ENCODE measurements at places on chromosomes 6 and 20.

DNA sequence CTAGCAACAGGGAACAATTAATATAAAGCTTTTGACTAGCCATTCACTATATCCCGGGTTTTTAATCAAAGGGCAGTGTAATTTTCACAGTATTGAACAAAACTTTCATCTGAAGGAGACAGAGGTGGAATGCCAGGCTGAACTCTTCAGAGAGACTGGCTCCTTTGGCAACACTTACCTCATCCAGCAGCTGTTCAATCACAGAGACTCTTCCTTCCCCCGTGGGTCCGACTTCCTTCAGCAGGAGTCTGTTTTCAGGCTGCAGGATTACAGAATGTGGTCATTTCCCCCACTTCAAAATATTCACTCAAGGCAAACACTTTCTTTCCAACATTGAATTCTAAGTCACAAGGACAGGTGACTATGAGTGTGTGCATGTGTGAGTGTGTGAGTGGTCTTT lies 76.6 kb downstream of the DZANK1 start:
- no peak for DNase-seq

DNA sequence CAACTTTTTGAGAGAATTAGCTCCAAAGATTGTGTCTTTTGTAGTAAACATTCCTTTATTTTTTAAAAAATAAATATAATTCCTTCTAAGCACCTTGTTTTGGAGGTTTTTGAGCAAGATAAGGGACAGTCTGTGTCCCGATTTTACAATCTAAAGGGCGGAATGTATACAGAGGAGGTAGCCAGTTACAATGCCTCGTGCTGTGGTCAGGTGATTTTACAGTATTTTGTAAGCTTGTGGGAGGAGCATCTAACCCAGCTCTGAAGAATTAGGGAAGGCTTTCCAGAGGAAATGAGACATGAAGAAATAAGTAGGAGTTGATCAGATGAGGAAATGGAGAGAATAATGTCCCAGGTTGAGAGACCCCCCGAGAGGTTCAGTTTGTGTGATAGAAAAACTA lies 1.3 kb downstream of the HINT3 start:
- DNase-seq: no peak

DNA sequence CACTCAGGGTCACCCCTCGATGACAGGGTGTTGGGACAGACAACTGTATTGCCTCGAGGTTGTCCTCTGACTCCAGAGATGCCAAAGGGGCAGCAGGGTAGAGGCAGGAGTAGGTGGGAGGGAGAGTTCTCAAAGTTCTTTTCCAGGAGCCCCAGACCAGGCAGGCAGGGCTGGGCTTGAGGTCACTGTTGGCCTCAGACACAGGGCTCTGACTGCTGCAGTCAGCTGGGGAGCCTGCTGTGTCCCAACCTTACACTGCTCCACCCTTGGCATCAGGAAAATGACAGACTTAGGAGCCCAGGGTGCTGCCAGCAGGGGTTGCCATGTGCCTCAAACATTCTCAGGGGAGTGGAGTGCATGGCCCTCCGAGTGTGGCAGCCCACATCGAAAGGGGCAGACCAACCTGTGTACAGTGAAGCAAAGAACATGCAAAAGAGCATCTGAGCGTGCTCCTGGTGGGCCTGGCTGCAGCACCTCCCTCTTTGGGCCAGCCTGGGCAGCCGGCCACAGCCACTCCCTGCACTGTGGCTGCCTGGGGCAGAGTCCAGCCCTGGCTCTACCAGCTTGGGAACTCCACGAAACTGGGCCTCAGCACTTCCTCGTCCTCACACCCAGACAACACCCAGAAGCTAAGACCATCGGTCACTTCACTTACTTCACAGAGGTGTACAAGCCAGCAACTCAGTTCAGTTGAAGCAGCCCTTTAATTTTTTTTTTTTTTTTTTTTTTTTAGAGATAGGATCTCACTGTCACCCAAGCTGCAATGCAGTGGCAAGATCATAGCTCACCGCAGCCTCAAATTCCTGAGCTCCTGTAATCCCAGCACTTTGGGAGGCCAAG lies 24.0 kb downstream of the C6orf132 start:
- DNase-seq: no peak

- DNase-seq: no peak
These were observed 661.5 kb downstream of the EPM2A start for GRCh38 chr6:145073811-145074210.

DNA sequence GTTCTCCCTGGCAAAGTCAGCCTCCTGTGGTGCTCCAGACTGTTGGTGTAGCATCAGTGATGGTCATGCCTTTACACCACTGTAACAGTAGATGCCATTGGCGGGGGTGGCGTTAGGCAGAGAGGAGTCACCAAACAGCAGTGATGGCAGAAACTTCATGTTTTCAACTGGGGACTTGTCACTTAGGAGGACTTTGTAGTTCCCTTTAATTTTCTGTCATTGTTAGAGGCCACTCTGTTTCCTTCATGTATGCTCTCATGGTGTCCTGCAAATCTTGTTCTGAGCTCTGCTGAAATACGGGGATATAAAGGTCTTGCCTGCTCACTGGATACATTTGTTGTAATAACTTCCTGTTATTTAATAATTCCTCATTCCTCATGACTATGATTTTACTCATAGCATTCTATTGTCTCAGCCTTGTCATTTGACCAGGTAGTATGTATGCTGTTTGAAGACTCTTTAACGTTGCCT lies 4.6 kb downstream of the MAP3K4 start:
- no peak for DNase-seq

DNA sequence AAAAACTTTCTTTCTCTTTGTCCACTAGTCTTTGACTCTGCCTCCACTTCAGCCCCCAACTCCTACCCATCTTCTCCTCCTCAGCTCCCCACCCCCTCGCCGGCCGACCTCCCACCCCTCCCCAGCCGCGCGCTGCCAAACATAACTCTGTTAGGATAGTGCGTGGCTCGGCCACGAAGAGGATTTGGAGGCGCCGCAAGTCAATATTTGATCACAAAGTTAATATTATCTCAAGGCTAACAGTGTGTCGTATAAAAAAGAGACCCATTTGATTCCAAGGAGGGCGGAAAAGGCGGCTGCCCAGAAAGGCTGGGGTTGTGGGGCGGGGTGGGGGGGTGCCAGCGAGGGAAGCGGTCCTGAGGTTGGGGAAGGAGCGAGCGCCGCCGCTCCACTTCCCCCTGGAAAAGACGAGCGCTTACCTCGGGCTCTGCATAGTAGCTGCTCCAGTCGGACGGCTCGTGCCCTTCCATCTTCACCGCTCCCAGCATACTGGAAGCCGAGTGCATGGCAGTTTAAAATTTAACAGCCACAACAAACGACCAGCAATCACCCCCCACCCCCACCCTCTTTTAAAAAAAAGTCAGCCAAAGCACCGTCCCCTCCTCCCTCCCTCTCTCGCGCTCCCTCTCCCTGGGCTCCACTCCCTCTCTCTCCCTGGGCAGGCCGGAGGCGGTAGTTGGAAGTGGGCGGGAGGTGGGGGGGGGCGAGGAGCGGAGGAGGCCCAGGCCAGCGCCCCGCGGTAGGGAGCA lies 425 bp downstream of the FOXA2 start:
- no peak for DNase-seq

DNA sequence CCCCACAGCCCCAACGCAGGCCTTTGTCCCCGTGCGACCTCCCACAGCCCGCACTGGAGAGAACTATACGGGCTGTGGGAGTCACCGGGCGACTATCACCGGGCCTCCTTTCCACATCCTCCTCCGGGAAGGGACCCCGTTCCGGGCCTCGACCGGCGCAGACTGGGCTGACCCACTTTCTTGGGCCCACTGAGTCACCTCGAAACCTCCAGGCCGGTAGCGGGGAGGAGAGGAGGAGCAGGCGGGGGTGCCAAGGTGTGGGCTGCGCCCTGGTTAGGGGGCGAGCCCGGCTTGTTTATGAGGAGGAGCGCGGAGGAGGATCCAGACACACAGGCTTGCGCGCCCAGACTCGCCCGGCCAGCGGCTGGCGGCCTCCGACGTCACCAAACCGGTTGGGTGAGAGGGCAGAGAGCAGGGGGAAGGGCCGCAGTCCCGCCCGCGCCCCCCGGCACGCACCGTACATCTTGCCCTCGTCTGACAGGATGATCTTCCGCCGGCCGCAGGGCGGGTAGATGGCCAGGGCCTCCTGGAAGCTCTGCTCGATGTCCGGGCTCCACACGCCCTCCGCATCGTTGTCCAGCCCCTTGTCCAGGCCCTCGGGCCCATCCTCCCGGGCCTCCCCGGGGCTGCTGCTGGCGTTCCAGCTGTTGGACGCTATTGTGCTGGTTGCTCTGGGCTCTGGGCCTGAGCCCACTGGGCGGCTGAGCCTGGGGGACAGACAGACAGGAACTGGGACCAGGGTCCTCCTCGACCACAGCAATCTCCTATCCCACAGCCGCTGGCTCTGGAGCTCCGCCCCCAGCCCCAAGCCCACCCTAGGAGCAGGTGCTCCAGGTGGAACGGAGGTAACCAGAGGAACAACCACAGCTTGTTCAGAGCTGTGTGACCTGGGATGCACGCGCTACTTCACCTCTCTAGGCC lies 10.6 kb downstream of the TEAD3 start:
- DNase-seq: no peak

DNA sequence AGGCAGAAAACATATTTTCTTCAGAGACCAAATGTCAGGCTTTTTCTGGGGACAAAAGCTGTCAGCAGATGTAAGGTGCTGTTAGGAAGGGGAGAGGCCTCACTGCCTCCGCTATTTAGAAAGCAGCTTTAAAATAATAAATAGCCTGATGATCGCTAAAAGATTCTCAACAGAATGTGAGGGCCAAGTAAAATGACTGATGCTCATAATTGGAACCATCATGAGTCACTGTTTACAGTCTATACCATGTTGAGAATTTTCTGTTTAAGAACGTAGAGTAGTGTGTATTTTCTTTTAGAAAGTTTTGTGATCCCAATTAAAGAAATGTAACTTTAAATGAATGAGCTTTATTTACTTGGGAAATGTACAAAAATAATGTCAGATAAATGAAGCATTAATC lies 220.0 kb downstream of the CLIC5 start:
- no peak for DNase-seq

DNA sequence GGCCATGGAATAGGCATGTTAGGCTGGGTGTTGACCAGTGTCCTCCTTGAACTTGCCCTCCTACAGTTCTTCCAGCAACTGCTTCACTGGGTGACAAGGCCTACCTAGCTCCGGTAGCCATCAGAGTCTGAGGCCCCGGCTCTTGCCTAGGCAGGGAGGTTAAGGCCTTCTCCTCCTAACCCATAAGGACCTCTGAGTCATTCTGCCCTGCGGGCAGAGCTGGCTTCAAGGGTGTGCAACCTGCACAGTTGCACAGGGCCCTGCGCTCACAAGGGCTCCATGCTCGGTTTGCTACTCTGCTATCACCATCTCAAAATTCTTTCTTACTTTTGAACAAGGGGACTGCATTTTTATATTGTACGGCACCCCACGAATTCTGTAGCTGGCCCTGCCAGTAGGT lies 17.9 kb downstream of the KCNB1 start:
- DNase-seq: no peak

DNA sequence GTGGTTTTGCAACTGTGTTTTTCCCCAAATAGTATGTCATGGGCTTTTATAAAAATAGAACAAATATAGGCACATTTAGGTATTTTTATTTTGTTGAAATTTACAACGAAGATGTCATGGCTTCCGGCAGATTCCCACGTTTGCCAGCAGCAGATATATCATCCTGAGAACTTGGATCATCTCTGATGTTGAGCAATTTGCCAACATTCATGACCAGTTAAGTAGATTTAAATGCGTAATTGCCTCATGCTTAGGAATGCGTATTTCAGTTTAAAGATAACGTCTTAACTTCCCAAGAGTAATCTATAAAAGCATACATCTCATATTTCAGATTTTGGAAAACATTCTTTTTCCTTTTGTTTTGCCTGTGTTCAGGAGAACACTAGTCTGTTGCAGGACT lies 457.8 kb downstream of the QKI start:
- DNase-seq: no peak

DNA sequence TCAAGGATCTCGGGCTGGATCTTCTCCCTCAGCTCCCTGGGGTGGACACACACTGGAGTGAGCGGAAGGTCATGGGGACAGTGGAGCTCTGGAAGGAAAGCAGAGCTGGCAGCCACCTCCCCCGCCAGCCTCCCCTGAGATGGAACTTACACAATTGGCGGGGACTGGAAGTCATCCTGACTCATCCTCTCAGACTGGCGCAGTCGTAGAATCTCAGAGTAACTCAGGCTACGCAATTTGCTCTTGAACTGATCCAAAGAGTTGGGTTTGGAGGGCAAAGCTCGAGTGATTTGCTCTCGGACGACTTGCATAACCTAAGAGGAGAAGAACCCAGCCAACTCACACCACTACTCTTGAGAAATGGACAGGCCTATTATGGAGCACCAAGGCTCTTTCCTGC lies 34.8 kb downstream of the ELMO2 start:
- no peak for DNase-seq

DNA sequence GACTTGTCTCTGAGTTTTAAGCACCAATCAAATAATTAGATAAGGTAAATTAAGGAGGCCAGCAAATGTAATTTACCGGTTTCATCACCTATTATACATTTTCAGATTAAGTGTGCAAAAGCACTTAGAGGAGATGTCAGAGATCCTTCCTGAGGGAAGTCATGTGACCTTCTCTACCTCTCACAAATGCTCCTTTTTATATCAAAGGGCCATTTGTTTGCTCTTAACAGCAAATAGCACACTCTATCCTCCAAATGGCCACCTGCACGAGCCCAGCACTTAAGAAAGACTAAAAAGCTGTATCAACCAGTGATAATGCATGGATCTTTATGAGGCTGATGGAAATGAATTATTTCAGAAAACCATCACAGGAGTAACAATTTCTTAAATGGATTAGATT lies 149.4 kb downstream of the ELOVL4 start:
- no peak for DNase-seq

DNA sequence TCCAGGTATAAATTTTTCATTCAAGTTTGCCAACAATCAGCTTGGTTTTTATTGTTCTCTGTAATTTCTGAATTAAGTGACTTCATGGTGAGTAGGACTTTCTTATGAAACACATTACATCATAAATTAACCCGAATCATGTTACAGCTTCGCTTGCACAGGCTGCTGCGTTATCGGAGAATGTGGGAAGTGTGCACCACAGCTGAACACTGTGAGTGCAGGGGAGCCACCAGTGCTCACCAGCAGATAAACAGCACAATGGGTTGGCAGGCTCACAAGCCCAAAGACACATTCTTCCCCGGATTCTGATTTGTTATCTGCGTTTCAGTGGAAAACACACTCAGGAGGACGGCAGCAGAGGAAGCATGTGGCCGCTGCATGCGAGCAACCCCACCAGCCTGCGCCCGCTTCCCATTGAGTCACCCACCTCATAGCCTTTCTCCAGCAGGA lies 121.1 kb downstream of the GMDS start:
- DNase-seq: no peak

GRCh38 chr6:83462524-83462923 lies 31.7 kb upstream of the ME1 start:
- DNase-seq: no peak

- no peak for DNase-seq
These were observed 81.1 kb downstream of the RIMS1 start for GRCh38 chr6:71967436-71967835.

GRCh38 chr6:55941702-55942101 lies 66.3 kb upstream of the BMP5 start:
- no peak for DNase-seq

GRCh38 chr20:43658069-43658722 lies 8.7 kb upstream of the MYBL2 start:
- DNase-seq: no peak

GRCh38 chr6:169323221-169323620 lies 69.6 kb upstream of the THBS2 start:
- no peak for DNase-seq
